ENCODE measurements at places on chromosomes 4 and X.

- DNase-seq = no peak
These were observed 47.8 kb upstream of the CRMP1 start for GRCh38 chr4:5940470-5941203.

GRCh38 chr4:147101678-147102077 is 156.0 kb upstream of the TTC29 start:
- DNase-seq = no peak

- no peak for DNase-seq
These were observed 238.8 kb downstream of the LDB2 start for GRCh38 chr4:16659694-16660093.

DNA sequence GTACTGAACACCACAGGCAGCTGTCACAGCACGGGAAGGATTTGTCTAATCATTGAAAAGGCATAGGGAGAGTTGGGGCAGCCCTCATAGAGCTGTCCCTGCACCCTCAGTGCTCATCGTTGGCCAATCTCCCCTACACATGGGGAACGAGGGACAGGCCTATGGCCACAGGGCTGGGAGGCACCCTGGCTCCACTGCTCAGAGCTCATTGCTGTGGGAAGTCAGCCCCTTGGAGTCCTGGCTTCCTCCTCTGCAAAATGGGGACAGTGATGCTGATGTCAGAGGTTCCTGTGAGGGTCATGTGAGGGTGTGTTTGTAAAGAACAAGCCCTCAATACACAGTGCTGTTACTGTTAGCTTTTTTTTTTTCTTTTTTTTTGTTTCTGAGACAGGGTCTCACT is 19.3 kb upstream of the HTRA3 start:
- DNase-seq = no peak

GRCh38 chr4:19982556-19982955 is 269.1 kb upstream of the SLIT2 start:
- no peak for DNase-seq

DNA sequence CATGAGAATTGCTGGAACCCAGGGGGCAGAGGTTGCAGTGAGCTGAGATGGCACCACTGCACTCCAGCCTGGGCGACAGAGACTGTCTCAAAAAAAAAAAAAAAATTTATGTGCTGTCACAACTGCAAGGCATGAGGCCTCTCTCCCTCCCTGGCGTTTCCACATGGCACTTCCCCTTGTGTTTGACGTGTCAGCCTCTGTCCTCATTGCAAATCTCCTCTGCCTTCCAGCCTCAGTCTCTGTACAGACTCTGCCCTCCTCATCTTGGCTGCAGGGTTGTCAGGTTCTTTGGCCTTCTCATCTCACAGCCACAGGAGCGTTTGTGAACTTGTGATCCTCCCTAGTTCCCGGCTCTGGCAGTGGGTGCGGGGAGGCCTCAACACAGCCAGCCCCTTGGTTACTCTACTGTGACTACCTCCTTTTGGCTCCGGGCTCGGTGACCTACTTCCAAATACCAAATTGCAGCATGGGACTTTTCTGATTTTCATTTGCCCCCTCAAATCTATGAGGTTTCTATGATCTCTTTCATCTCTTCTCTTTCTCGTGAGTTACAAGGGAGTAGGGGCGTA is 250.0 kb downstream of the CBR4 start:
- no peak for DNase-seq

- DNase-seq = no peak
These were observed 1038.0 kb downstream of the PCDH19 start for GRCh38 chrX:99371976-99372595.
